Esophagus muscularis mucosa (tissue), 4 donors: ENCODE measurements at places on chromosomes 6 and 20. TPM values are rescaled to one million over a fixed set of nuclear protein-coding genes. Genes with fewer than 3 reads are reported as not detected.

Gene CDH4
- 0.42 TPM for total RNA-seq

Gene IP6K3
- total RNA-seq: 1.2 TPM

Gene CDKN1A
- 104 TPM for total RNA-seq

Gene CFB
- 13.1 TPM for total RNA-seq

Gene SIM1
- total RNA-seq: not detected

GRCh38 chr20:12241065-12241464, 323.4 kb downstream of the BTBD3 start:
- no peak for DNase-seq
- H3K36me3 ChIP-seq: no peaks in the 10 kb centered on the region
- no peaks in the 10 kb centered on the region for H3K4me1 ChIP-seq

GRCh38 chr20:57025261-57025660, 241.2 kb downstream of the BMP7 start:
- DNase-seq: no peak
- peak overlapping the region; percentile 71 for H3K27ac ChIP-seq
- H3K4me1 ChIP-seq: peaks cover 20% of the 10 kb centered on the region
- no peaks in the 10 kb centered on the region for H3K27me3 ChIP-seq

- H3K36me3 ChIP-seq: no peaks in the 10 kb centered on the region
- H3K4me1 ChIP-seq: peaks cover 62% of the 10 kb centered on the region
- DNase-seq: no peak
- no peaks in the 10 kb centered on the region for H3K27me3 ChIP-seq
- no peak overlapping the region for H3K4me3 ChIP-seq
Observed at GRCh38 chr6:126773112-126773805, 345.2 kb upstream of the RSPO3 start.

DNA sequence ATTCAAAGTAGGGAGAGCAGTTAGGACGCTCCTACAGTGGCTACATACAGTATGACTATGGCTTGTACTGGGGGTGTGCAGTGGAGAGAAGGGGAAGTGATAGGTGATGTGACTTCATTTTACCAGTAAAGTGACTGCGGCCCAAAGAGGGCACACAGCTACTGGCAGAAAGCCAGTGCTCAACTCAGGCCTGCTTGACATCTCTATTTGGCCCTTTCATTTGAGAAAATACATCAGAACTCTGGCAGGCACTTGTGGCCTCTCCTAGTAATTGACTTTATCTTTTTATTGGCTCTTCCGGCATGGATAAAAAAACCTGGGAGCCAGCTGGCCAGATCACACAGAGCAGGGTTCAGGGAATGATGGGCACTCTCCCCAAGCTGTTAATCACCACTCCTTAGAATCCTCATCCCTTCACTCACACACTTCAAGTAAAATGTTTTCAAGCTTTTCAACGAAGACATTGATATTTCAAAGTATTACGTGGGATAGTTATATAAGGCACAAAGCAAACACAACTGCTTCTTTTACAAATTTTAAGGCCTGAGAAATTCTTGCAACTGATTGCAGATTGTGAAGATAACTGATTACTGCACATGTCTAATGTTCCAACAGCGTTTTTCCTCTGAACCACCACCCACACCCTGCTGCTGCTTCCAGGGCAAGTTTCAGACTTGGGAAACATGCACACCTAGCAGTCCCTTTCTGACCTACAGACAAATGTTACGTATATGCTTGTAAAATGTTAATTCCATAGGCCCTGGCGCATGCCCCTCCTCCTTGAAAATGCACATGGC, 73.5 kb downstream of the TNFRSF21 start:
- DNase-seq: no peak
- H3K36me3 ChIP-seq: no peaks in the 10 kb centered on the region
- peaks cover 12% of the 10 kb centered on the region for H3K4me1 ChIP-seq
- H3K4me3 ChIP-seq: no peak overlapping the region
- H3K27me3 ChIP-seq: no peaks in the 10 kb centered on the region
- no peak overlapping the region for H3K27ac ChIP-seq

DNA sequence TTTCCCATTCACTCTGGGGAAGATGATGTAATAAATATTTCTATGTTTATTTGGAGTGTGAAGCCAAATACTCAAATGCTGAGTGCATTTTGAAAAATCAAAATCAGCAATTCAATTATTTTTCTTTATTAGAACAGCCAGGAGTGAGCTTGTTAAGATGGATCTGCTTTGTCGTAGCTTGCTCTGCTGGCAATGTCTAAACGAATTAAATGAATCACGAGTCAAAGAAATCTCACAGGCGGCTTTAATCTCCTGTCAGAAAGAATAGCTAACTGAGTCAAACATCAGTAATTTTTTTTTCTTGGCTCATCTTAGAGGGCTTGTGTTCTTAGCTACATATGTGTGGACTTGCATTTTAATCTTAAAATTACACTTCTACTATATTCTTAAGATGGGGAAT, 100.2 kb upstream of the HMGN3 start:
- H3K27me3 ChIP-seq: no peaks in the 10 kb centered on the region
- no peaks in the 10 kb centered on the region for H3K36me3 ChIP-seq
- DNase-seq: no peak
- no peak overlapping the region for H3K27ac ChIP-seq

GRCh38 chr6:106688177-106688951, 59.0 kb downstream of the QRSL1 start:
- H3K36me3 ChIP-seq: no peaks in the 10 kb centered on the region
- no peak overlapping the region for H3K27ac ChIP-seq
- H3K4me3 ChIP-seq: no peak overlapping the region
- H3K4me1 ChIP-seq: peaks cover 12% of the 10 kb centered on the region
- no peak for DNase-seq

- H3K27me3 ChIP-seq: no peaks in the 10 kb centered on the region
- no peaks in the 10 kb centered on the region for H3K36me3 ChIP-seq
- no peak overlapping the region for H3K27ac ChIP-seq
- no peak for DNase-seq
Observed at GRCh38 chr6:133612459-133612858, 276.5 kb upstream of the TCF21 start.

DNA sequence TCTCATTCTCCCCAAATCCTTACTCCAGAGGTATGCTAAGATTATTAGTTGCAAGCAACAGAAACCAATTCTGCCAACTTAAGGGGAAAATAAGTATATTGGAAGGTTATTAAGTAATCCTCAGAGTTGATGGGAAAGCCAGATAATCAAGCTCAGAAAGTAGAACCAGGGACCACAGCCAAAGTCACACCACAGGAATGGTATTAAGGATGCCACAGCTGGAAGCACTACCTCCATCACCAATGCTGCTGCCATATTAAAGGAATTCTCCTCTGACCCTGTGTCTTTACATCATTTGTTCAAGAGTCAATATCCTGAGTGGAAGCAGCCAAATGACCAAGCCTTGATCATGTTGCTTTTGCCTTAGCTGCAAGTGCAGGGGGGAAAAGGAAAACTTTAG, 9.9 kb downstream of the PROCR start:
- no peak overlapping the region for H3K27ac ChIP-seq
- H3K4me1 ChIP-seq: no peaks in the 10 kb centered on the region
- H3K4me3 ChIP-seq: no peak overlapping the region
- no peaks in the 10 kb centered on the region for H3K27me3 ChIP-seq

DNA sequence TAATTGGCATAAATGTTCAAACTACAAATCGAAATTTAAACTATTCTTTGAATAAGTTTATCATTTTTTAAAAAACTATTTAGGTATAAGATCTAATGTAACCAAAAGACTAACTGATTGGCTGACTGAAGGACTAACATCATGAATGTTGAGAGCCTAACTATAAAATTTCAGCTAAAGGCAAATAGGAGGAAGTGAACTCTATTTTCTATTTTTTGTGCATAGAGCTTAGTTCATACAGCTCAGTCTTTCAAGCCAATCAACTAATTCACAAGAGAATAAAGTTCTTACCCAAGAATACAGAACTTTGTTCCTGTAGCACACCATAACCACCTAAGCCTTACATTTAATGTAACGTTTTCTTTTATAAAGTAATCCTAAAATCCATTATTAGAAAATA, 46.3 kb upstream of the STXBP5 start:
- no peaks in the 10 kb centered on the region for H3K4me1 ChIP-seq
- H3K4me3 ChIP-seq: no peak overlapping the region
- no peak overlapping the region for H3K27ac ChIP-seq
- no peaks in the 10 kb centered on the region for H3K27me3 ChIP-seq

GRCh38 chr6:158911746-158912480, 88.1 kb downstream of the RSPH3 start:
- H3K27me3 ChIP-seq: no peaks in the 10 kb centered on the region
- no peak overlapping the region for H3K4me3 ChIP-seq
- no peaks in the 10 kb centered on the region for H3K36me3 ChIP-seq
- no peak for DNase-seq

DNA sequence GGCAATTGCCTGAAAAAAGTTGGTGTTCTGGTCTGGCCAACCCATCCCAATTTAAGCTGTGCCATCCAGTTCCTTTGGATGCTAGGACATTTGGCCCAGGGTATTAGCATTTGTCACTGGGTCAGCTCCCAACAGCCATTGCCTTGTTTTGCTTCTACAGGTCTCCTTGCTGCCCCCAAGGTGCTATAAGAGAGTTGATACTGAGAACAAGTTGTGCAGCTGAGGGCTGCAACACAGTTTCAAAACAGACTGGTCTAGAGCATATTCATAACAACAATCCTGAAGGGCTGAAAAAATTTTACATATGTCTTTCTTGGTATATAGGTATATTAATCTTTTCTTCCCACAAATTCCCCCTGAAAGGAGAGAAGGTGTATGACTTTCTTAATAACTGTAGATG, 61.0 kb downstream of the LYRM4 start:
- peaks cover 25% of the 10 kb centered on the region for H3K4me1 ChIP-seq
- H3K27ac ChIP-seq: no peak overlapping the region
- no peak for DNase-seq
- no peaks in the 10 kb centered on the region for H3K36me3 ChIP-seq
- H3K4me3 ChIP-seq: no peak overlapping the region

DNA sequence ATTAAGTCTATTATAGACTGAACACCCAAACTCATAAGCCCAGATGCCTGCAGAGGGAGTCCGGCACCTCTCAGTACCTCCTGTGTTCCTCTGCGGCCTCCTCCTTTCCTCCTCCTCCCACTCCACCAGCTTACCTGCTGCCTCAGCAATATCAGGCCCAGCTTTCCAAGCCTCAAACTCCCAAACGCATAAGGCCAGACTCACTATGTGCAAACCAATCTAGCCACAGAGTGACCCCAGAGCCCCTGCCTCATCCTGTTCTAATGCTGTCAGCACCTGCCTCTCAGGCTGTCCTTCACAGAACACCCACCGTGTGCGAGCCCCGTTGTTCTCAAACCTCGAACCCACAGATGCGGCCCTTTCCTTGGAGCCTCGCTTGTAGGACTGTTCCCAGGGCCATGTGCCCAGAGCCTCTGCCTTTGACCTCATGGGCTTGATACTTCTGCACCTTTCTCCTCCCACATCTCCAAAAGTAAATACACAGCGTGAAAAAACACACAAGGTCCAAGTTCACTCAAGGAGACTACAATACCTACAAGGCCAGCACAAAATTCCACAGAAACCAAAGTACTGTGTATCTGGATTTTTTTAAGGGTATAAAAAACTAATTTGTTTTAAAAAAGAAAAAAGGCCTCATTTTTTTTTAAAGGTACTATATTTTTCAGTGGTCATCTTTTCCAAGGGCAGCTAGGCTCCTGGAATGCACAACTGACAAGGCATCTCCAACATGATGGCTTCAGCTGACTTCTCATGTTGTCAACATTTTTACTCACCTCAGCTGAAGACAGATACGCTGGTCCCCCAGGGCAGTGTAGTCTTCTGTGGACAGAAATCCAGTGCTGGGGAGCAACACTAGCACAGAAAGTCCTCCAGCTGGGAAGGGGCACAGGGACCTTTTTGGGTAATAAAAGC, 52.3 kb downstream of the ABHD12 start:
- H3K27me3 ChIP-seq: no peaks in the 10 kb centered on the region
- no peak overlapping the region for H3K27ac ChIP-seq
- no peaks in the 10 kb centered on the region for H3K4me1 ChIP-seq

DNA sequence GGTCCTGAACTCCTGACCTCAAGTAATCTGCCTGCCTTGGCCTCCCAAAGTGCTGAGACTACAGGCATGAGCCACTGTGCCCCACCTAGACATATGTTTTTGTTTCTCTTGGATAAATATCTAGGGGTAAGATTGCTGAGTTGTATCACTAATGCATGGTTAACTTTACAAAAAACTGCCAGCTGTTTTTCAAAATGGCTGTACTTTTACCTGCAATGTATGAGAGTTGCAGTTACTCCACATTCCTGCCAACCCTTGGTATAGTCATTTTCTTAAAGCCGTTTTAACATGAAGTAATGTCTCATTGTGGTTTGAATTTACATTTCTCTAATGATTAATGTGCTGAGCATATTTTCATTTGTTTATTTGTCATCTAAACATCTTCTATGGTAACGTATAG, 289.7 kb downstream of the UTRN start:
- no peak for DNase-seq
- H3K4me1 ChIP-seq: peaks cover 3% of the 10 kb centered on the region
- no peaks in the 10 kb centered on the region for H3K36me3 ChIP-seq
- no peaks in the 10 kb centered on the region for H3K27me3 ChIP-seq

DNA sequence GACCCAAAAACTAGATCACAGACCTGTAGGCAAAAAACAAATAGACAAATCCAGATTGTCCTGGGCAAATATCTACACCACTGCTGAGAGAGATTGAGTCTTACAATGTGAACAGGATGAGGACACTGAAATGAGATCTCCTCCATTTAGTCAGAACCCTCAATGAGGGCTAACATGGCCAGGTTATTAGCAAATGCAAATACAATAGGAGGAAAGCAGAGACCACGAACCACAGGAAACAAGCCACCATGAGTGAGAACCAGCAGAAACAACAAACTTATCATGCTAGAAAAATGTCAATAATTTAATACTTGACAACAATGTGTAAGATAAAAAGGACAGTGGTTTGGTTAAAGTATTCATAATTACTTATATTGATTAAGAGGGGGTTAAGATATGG, 162.8 kb downstream of the SYNE1 start:
- H3K4me1 ChIP-seq: no peaks in the 10 kb centered on the region
- no peak for DNase-seq

GRCh38 chr6:11732036-11732631, 46.5 kb downstream of the ADTRP start:
- DNase-seq: no peak
- no peak overlapping the region for H3K4me3 ChIP-seq
- no peaks in the 10 kb centered on the region for H3K27me3 ChIP-seq
- no peaks in the 10 kb centered on the region for H3K36me3 ChIP-seq

DNA sequence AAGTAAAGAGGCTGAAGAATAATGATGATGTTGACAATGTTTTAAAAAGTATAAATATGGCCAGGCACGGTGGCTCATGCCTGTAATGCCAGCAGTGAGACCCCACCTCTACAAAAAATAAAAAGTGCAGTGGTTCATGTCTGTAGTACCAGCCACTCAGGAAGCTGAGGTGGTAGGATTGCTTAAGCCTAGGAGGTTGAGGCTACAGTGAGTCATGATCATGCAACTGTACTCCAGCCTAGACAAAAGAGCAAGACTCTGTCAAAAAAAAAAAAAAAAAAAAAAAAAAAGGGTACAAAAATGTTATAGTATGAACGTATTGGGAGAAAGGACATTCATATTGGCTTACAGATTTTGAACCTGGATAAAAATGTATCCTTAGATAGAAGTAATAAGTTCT, 543.1 kb upstream of the IRAK1BP1 start:
- no peak overlapping the region for H3K27ac ChIP-seq
- no peak for DNase-seq
- H3K36me3 ChIP-seq: no peaks in the 10 kb centered on the region
